Activated naive CD4-positive, alpha-beta T cell (primary cell): ENCODE measurements at places on chromosomes 11 and 22.
A peak's percentile ranks its signal among the peaks of the same experiment; 100 is the strongest.

- DNase-seq = no peak
These were observed 74.8 kb downstream of the SIK2 start for GRCh38 chr11:111676878-111677585.

GRCh38 chr11:103978616-103979595, 57.5 kb upstream of the DDI1 start:
- no peak for DNase-seq

DNA sequence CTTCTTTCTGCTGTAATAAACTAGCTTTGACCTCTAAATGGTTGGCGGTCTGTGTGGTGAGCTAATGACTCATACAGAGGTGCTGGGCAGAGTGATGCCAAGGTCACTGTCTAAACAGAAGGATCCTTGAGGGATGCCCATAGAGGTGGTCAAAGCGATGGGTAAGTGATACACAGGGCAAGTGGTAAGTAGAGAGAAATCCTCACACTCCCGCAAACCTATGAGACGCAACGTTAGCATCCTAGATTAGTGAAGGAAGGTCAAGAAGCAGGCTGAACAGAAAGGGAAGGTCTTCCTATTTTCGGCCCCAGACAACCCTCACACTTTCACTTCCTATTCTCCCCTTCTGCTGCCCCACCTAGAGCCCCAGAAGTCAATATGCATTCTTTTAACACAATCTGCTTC, 65.6 kb upstream of the SESN3 start:
- DNase-seq = no peak

DNA sequence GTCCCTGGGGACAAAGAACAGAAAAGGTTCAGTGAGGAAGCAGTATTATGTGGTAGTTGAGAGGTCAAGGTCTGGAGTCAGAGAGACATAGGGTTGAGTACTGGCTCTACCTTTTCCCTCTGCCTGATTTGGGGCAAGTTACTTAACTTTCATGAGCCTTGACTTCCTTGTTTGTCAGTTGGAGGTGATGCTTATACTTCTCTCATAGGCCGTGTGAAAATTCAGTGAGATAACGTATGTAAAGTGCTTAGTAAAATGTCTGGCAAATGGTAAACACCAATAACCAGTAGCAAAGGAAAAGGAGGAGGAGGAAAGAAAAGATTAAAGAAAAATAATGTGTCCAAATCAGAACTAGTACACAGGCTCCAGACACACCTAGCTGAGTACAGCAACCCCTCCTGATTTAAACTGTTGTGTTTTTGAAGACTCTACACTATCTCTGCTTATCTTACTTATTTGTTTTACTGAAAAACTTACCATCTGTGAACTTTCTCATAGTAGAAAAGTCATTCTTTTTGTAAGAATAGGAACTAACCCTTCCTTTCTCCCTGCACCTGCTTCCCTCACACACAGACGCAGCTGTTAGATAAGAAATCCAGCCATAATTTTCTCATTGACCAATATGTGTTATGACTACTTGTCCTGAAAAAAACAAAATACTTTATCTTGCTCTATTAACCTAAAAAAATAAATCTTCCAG, 126.9 kb downstream of the CD44 start:
- DNase-seq = no peak

DNA sequence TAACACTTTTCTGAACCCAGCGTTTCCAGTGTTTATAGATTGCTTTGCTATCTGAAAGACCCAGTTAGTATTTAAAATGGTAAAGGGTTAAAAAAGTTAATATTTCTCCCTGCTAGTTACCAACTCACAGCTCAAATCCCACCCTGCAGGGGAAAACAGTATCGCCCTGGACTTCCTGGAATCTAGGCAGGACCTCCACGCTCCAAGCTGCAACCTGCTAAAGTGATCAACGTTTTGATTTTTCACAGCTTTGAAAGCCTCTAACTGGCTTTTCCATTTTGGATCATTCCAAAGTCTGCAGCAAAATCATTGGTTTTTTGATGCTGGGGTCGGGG, 4.6 kb downstream of the FZD4 start:
- DNase-seq = no peak

- DNase-seq = no peak
These were observed 98.2 kb downstream of the SLC1A2 start for GRCh38 chr11:35321111-35321510.

- DNase-seq = no peak
These were observed 12.4 kb upstream of the SERPIND1 start for GRCh38 chr22:20761536-20761935.

GRCh38 chr11:64387916-64388315, 29.0 kb downstream of the RPS6KA4 start:
- DNase-seq = no peak

- no peak for DNase-seq
These were observed 476.1 kb downstream of the SOX6 start for GRCh38 chr11:15880291-15880690.

DNA sequence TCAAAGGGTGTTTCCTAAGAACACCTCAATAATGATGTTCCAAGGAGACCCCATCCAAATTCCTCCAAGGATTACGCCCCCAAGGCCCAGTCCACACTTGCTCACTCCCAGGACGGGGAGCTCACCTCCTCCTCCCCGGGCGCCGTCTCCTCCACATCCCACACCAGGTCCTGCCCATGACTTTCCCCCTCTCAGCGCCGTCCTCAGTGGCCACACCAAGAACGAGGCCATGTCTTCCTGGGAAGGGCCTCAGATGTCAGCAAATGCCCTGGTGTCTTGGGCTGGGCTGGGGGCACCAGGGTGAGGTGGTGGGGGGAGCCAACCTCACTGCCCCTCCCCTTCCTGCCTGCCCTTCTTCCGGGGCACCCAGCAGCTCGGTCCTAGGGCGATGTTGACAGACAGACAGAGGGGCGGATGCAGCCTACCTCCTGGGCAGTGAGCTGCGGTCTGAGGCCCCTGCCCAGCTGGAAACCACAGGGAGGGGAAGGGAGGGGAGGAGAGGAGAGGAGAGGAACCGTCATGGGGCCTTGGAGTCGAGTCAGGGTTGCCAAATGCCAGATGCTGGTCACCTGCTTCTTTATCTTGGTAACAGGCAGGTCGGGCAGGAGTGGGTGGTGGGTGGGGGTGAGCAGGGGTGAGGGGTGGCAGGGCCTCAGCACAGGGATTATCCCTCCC, at the start of the genes C11orf21 and TSPAN32:
Gene C11orf21 (minus strand): TSS at position 288 of the 675 bp plus-strand sequence. CDS start 110 bp downstream, at position 178.
Gene TSPAN32 (plus strand): TSS at position 383 of the 675 bp plus-strand sequence. CDS start 137 bp downstream, at position 520.
- DNase-seq = no peak

DNA sequence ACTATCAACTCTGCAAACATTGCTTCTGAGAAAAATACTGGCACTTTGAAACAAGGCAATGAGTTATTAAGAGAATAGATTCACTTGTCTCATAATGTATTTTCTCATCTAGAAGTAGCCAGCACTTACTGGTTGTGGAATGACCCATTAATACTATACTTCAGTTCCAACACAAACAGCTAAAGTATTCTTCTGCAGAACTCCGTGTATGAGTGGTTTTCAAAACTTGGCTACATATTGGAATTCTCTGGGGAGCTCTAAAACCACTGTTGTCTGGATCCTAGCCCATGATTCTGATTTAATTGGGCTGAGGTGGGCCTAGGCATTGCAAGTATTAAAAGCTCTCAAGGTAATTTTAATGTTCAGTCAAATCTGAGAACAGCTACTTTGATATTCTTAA, 1416.4 kb upstream of the RAG2 start:
- DNase-seq = no peak

DNA sequence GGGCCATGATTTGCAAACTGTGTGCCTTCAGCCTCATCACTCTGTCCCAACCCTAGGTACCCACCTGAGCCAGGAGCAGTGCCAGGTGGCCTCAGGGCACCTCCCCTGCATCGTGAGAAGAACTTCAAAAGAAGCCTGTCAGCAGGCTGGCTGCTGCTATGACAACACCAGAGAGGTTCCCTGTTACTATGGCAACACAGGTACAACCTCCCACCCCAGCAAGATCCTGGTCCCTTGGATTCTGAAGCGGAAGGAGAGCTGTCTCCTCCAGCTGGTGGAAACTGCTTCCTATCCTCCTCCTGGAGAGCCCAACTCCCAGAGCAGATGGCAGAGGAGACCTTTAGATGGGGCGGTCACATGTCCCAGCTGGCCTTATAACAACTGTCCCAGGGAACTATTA, 2.9 kb downstream of the ZP1 start:
- DNase-seq = no peak

DNA sequence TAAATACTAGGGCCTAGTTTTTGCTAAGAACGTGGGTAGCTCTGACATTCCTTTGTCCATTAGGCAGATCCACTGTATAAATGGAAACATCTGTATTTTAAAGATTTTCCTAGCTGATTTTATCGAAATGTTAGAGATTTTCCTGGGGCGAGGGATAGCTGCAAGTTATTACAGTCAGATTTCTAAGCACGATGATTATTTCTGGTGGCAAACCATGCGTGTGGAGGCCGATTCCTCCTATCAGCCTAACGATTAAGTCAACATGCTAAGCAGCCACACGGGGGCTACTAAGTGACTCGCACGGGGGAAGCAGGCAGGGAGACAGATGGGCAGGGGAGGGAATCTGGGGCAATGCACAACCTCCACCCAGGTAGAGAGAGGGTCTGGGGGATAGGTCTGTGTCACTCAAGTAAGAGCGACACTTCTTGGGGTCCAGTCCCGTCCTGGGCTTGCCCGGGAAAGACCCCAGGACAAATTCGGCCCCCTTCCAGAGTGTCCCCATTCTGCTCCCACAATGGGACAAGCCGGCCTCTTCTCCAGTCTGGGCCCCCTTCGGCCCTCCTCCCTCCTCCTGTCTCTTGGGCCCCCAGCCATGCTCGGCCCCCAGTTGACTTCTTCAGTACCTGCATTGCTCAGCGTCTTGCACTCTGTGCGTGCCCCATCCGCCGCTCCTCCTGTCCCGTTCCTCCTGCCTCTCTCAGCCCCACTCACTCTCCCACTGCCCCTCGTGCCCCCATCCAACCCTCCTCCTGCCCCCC, 571 bp downstream of the C11orf24 start:
- DNase-seq = peak; percentile 27

DNA sequence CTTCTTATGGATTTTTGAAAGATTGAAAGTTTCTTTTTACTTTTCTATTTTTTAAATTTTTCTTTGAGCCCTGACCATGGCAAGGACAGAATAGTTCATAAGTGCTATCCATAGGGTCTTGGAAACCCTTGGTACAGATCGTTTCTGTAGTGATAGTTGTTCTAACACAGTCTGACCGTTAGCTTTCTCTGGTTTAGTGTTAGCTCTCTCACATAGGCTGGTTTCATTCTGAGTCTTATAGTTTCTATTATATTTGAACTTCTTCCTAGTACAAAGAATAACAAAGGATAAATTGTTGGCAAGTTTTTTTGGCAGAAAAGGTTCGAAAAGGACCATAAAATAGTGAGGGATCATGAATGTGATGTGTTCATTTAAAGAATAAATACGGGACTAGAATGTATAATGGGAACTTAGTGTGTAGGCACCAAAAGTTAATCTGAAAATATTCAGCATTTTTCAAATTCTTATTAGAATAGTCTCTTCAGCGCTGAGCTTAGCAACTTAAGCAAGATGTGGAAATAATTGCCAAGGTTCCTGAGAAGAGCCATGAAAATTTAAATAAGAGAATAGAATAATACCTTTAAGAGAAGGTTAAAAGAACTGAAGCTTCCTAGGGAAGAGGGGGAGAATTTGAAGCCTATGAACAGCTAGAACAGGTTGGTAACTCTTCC, 24.1 kb downstream of the FDX1 start:
- no peak for DNase-seq

DNA sequence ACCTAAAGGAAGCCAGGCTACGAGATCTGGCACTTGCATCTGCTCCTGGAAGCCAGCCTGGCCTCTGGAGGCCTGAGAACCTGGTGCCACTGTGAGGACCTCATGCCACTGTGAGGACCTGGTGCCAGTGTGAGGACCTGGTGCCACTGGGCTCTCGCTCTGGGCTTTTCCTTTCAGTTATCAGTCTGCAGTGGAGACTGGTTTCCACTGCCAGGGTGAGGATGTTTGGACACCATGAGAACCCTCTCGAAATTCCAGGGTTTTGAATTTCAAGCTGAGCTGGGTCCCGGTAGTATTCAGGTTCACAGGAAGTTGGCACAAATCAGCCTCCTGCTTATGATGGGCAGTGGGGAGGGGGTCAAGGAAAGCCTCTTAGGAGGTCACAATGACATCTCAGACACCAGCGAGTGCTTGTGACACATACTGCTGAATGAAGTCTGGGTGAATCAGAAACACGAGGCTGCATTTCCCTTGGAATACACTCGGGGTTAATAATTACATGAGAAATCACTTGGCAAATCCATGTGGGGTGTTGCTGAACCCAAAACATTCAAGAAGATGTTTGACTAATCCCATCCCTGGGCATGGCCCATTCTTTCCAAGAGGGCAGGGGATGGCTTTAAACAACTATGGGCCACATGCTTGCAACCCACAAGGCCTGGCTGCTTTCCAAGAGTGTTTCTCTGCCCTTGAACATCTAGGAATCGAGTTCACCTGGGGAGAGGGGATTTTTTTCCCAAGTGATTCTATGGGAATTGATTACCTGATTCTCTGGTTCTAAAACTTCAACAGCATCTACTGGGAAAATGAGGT, 60.2 kb downstream of the LINC01488 start:
- no peak for DNase-seq

DNA sequence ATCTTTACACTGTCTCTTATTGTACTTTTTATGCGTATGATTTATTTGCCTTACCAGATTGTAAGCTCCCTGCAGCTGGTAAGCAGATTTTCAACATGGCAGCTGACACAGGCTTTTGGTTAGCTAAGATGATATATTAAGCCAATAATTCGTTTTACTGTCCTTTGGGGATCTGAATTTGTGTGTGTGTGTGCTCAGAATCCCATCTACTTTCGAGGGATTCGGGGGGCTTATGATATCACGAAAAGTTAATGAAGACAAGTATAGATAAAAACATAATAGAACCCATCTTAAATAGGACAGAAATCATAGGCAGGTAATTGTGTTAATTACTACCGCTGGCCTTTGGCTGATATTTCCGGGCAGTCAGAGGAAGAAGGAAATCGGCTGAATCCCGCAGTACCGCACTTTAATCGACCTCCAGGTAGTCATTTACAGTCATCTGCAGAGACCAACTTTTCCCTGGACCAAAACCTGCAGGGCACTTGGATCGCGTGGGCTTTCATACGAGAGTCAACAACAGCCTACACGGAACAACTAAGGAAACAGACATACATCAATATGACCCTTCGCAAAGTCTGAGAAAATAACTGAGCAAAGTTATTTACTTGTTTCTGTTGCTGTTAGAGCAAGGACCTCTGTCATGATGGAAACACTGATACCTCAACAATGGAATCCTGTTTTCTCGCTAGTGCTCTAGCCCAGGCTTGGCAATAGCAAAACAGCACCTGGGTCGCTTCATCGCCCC, 802 bp downstream of the KBTBD3 start:
- DNase-seq = no peak
